ENCODE measurements at places on chromosomes 7 and 10.

DNA sequence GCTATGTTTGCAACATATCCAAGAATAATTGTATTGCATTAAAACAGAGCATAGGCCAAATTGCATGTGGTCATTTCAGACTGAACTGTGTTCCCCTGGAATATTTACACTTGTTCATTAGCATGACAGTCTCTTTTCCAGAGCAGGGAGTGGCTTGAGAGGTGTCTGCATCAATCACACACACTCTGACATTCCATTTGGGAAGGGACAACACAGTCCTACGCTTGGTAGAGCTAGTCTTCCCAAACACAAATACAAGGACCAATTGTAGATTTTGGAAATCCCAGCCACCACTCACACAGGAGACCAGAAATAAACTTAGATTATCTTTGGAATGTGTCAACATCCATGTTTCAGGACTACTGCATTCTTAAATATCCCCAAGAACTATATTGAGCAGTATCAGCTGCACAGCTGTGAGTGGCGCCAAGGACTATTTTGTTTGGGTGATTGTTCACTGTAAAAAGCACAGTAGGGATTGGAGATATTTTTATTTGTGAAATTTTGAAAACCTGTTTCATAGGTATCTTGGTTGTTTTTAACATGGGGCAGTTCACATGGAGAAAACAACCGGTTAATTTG lies 93.6 kb upstream of the PRR15 start:
- DNase-seq: no peak

- no peak for DNase-seq
Observed at GRCh38 chr7:138954545-138955475, 26.4 kb downstream of the KIAA1549 start.

DNA sequence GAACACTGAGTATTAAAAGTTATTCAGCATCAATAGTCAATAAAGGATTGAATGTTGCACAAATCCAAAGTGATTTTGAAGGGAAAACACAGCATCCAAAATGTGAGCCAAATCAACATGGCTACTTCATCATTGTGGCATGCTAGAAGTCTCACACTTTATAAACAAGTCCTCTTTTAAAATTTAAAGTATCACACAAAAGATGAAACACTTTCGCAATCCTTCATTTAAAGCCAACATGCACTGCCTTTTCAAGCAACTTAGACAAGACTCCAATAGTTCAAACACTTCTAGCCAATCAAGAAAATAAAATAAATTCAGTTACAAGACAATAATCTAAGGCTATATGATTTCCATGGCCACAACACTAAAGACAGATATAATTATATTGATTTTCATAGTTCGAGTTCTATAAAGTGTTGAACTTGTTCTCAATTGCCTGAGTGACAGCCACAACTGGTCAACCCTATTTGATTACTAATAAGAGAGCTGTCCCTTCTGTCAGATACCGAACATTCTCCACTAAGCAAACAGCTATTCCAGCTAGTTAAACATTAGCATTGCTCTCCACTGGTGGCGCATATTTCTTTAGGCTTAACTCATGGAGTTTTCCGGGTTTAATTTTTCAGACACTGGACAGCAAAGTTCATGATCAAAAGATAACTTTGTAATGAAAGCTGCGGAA lies 8.3 kb downstream of the EBF3 start:
- no peak for DNase-seq

- DNase-seq: no peak
Observed at GRCh38 chr7:22361795-22362194, 4.8 kb upstream of the RAPGEF5 start.

GRCh38 chr7:46544396-46545008 lies 623.4 kb upstream of the IGFBP3 start:
- DNase-seq: peak; percentile 83

DNA sequence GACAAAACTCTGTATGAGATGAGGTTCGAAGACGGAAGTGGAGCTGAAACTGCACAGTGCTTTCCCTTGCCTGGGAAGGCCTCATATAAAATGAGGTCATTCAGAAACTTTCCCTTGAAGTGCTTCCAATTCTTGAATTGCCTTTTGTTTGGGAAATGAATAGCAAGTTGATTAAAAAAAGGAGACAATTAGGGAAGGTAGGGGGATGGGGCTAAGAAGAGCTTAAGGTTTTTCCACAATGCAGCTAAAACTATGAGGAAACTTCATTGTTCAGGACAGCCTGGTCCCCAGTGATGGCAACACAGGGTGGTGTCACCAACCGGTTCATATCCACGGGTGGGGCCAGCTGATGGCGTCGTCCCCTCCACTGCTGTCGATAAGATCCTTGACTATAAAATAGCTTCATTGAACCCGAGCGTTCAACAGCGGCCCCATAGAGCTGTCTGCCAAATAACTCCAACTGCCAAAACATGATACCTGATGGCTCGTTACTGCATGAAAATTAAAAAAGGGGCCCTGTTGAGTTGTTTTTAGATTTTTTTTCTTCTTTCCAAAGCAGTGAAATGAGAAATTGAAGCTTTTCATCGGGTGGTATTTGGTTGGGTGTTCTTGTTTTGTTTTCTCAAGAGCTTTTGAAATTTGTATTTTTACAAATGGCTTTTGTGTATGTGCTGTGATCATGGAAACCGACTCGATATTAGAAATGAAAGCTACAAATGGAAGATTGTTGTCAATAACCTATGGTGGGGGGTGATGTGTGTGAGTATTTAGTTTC lies 2.8 kb upstream of the CELF2 start:
- DNase-seq: no peak

- no peak for DNase-seq
Observed at GRCh38 chr7:42914009-42914408, 2.1 kb upstream of the C7orf25 start.

DNA sequence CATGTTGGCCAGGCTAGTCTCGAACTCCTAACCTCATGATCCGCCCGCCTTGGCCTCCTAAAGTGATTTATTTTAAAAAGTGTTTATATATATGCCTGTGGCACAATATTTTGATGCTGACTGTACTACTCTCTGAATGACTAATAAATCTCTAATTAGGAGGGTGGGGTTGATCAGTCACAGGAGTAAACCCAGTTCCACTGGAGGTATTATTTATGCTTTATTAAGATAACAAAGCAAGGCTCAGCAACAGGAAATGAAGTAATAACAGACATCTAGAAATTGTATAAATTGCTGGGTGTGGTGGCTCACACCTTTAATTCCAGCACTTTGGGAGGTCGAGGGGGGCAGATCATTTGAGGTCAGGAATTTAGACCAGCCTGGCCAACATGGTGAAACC lies 26.0 kb upstream of the MCU start:
- DNase-seq: peak; percentile 37

- no peak for DNase-seq
Observed at GRCh38 chr7:92625617-92626016, 35.4 kb upstream of the FAM133B start.

DNA sequence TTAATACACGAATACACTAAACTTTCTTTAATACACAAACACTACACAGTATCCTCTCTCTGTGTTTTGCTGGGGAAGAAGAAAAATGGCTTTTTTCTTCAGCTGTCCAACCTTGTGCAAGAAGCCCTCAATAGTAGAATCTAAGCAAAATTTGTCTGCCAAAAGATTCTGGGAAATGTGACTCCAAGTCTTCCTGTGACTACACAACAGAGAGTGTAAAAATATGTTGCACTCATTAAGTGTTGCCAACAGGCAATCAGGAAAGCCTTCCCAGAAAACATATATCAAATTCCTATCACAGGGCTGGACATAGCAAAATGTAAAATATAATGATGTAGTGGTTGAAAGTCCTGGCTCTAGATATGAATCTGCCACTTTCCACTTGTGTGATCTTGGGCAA lies 825.1 kb upstream of the ZWINT start:
- no peak for DNase-seq

- DNase-seq: no peak
Observed at GRCh38 chr7:49771427-49772176, 1.8 kb upstream of the VWC2 start.

DNA sequence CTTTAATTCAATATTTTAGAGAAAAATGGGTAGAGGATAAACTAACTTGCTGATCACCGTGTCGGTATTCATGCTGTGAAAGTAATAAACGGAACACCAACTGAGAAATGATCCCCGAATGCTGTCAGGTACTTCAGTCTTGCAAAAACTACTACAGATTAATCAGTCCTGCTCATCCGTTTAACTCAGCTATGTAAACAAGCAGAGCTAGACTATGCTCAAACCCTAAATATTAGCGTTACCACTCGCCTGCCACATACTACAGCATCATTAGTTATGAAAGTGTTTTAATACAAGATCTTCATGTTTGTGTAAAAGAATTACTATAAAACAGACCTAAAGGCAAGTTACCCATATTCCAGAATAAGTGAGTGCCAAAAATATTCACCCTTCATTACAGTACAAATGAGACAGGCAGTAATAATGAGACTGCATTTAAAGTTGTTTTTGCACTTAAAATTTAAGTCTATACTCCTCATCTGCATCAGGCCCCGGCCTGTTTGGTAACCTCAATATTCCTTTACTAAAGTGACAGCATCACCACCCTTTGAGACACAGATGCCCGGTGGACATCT lies 952 bp downstream of the DNMBP start:
- no peak for DNase-seq

- DNase-seq: no peak
Observed at GRCh38 chr7:135862586-135863340, 114.2 kb upstream of the FAM180A start.
